ENCODE measurements at places on chromosomes 13 and 19.

DNA sequence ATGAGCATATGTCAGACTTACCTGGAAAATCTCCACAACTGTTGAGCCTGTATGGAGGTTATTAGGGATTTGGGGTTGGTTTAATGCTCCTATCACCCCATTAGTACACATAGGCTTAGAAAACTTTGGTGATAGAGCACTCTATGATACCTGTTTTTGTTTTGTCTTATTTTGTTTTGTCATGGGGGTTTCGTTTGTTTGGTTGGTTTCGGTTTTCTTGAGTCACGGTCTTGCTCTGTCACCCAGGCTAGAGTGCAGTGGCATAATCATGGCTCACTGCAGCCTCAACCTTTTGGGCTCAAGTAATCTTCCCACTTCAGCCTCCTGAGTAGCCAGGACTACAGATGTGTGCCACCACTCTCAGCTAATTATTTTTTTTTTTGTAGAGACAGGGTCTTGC, 70.0 kb downstream of the MZT1 start:
- DNase-seq: no peak

DNA sequence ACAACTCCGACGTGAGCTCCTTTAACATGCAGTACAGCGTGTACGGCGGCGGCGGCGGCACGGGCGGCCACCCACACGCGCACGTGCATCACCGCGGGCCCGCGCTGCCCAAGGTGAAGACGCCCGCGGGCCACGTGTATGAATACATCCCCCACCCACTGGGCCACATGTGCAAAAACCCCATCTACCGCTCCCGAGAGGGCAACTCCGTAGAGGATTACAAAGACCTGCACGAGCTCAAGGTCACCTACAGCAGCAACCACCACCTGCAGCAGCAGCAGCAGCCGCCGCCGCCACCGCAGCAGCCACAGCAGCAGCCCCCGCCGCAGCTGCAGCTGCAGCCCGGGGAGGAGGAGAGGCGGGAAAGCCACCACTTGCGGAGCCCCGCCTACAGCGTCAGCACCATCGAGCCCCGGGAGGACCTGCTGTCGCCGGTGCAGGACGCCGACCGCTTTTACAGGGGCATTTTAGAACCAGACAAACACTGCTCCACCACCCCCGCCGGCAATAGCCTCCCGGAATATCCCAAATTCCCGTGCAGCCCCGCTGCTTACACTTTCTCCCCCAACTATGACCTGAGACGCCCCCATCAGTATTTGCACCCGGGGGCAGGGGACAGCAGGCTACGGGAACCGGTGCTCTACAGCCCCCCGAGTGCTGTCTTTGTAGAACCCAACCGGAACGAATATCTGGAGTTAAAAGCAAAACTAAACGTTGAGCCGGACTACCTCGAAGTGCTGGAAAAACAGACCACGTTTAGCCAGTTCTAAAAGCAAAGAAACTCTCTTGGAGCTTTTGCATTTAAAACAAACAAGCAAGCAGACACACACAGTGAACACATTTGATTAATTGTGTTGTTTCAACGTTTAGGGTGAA, 6.6 kb downstream of the SLITRK5 start:
- DNase-seq: no peak

DNA sequence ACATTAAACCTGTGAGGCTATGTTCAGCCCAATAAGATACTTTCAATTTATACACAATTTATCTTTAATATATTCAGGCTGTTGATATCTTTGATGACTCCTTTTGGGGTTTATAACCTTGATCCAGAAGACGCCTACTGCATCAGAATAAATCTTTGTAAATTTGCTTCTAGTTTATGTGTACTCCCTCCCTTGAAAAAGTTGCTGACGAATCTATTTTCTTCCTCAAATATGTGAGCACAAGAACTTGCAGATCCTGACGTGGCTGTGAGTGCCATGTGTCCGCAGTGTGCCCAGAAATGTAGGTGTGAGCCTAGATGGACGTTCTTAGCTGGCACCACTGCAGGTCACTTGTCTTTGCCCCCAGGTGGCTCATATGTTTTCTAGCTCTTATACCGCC, 60.6 kb upstream of the TPP2 start:
- no peak for DNase-seq

DNA sequence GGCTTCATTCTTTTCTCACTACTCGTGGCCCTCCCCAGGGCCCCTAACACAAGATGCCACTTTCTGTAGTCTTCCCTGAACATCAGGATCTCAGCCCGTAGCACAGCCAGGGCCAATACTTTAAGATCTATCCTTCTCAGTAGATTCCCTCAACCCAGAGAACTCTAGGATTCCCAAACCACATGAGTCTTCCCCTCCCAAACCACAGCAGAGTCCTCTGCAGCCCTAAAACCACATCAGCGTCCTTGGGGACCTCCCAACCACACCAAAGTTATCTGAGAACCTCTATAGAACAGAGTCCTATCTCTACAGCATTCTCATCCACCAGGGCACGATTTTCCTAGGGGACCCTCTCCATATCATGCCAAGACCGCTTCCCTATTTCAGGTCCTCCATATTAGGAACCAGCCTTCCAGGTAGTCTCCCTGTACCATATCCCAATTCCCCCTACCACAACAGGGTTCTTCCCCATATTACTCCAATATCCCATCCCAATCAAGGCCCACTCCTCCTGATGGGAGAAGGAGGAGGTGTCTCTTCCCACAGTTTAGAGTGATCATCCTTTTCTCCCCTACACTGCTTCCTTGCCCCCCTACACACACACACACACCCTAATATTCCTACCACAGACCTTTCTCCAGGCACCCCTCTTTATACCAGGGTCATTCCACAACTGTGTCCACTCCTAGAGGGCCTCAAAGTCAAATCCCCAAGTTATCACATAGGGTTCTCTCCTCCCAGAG, 1.4 kb downstream of the DYRK1B start:
- no peak for DNase-seq

GRCh38 chr19:49923055-49924003, 5.7 kb upstream of the ATF5 start:
- no peak for DNase-seq

GRCh38 chr13:113544896-113545295, 39.7 kb upstream of the TFDP1 start:
- no peak for DNase-seq

- DNase-seq: no peak
Observed at GRCh38 chr13:29948791-29949190, 98.4 kb upstream of the UBL3 start.

- DNase-seq: no peak
Observed at GRCh38 chr19:18108897-18109296, 11.3 kb downstream of the MAST3 start.

- peak; percentile 26 for DNase-seq
Observed at GRCh38 chr13:41224113-41225110, 30.0 kb upstream of the KBTBD7 start.

GRCh38 chr13:100156788-100157187, 67.9 kb downstream of the PCCA start:
- peak; percentile 27 for DNase-seq

- DNase-seq: no peak
Observed at GRCh38 chr13:46643165-46643777, 90.3 kb downstream of the LRCH1 start.

- DNase-seq: no peak
Observed at GRCh38 chr13:76773448-76774094, 112.6 kb downstream of the KCTD12 start.
